NCI-H510A (cell line): ENCODE measurements at places on chromosomes 7 and 10.

DNA sequence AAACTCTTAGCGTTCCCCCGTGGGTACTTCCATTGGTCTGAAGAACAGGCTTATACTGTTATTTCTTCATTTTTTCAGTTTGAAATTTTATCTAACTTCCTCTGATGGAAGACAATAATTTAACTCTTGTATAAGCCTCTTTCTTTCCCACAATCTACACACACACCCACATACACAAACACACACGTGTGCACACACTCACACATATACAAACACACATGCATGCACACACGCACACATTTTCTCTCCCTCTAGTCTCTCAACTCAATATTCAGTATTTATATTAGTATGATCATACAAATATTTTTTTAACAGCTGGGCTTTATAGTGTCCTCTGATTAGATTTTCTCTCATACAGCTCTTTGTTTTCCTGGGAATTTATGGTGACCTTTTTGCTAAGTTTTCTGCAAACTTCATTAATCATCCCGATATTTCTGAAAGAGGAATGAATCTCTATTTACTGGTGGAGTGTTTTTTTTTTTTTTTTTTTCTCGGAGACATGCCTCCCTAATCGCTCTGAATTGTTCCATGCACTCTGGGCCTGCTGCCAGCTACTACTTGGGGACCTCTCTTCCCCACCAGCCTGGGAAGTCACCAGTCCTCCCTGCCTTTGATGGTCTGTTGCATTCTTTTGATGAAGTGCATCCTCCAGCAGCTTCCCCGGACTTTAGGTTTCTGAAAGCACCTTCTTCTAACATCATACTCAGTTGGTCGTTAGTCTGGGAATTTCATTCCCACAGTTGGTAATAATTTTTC is 75.5 kb downstream of the ZNF777 start:
- no peak for DNase-seq

DNA sequence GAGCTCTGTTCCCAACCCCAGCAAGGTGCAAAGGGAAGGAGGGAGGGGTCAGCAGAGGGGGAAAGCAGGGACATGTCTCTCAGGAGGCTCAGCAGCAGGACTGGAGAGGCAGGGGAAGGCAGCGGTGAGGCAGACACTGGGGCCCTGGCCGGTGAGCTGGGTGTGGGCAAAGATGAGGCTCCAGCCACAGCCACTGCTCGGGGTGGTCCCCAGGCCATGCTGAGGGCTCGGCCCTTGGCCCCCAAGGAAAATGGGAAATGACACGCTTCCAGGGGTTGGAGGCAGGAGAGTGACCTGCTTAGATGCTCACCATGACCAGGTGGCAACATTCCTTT is 35.4 kb upstream of the CHST15 start:
- no peak for DNase-seq

DNA sequence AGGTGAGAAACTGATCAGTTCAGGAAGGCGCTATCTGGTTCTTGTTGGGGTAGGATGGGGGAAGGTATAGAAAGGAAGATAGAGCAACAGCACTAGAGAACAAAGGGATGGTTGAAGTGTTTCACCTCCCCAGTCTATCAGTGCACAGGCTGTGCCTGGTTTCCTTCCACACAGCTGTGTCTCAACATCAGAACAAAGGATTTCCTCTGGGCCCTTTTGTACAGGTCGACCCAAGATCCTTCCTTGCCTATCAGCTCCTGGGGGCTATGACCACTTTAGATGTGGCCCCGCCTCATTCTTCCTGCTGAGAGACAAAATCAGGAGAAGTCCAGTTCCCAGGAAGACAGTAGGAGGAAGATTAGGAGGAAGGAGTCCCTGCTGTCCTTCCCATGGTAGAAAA is 65.6 kb downstream of the NAMPT start:
- DNase-seq = no peak

DNA sequence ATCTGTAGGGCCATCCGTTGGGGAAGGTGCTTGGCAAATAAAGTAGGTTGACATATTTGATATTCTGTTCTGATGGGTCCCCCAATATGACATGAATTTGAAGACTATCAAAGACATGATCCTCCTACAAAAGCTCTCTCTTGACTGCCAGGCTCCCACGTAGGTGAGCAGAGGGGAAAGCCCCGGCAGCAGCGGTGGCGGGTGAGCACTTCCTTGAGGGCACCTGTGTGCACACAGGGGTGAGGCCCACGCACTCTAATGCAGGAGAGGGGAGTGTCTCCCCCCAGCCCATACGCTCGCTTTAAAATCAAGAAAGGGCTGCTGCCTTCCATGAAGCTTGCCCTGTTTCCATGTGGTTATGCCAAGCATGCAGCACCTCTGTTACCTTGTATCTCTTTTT is 100.4 kb downstream of the TAX1BP1 start:
- no peak for DNase-seq

DNA sequence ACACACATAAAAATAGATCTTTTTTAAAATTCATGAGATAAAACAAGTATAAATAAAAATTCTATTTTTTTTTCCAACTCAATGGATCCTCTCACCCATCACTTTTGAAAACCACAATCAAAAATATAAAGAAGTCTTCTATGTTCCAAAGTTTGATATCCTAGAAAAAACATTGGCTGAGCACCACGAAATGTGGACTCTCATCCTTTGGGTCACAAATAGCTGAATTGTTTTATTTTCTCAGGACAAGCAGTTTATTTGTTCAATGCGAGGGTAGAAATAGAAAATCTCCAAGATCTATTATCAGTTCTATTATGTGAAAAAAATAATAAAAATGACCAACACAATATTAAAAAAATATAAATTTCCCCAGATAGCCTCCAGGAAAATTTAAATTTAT is 310.5 kb upstream of the DGKB start:
- DNase-seq = no peak

GRCh38 chr7:70771451-70771850 is 360.5 kb upstream of the GALNT17 start:
- no peak for DNase-seq

- DNase-seq = no peak
These were observed 188.5 kb downstream of the SNX10 start for GRCh38 chr7:26480156-26480555.

- DNase-seq = no peak
These were observed 91.3 kb downstream of the KIAA1549 start for GRCh38 chr7:138889582-138890498.

DNA sequence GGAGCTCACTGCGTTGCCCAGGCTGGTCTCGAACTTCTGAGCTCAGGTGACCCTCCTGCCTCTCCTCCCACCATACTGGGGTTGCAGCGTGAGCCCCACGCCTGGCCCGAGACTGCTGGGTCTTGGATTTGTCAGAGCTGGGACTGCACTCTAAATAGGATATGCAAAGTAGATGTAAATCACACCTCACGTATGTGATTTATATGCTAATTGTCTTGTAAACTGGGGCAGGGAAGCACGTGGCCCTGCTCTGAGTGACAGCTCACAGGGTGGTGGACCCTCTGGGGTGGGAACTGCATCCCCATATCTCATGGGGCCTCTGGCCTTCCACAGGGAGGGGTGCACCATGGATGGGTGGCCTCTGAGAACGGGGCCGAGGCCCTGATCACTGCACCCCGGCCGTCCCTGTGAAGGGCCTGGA is 34.1 kb downstream of the GET4 start:
- no peak for DNase-seq

GRCh38 chr10:121593281-121594075 is 4.8 kb downstream of the FGFR2 start:
- DNase-seq = no peak

DNA sequence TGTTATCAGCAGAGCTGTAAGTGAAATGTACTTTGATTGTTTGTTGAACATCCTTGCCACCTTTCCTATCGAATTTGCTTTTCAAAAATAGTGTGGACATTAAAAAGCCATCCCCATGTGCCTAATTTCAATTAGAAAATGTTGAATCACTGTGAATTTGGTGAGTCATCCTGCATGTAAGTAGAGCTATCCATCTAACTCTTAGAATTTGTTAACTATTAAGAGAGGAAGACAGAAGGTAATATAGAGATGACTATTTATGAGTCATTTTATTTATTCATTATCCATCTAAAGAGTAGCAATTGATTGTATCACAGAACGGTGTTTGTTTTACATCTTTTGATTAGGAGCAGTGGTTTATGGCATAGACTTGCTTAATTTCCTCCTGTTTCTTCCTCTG is 154.7 kb downstream of the MGMT start:
- no peak for DNase-seq

DNA sequence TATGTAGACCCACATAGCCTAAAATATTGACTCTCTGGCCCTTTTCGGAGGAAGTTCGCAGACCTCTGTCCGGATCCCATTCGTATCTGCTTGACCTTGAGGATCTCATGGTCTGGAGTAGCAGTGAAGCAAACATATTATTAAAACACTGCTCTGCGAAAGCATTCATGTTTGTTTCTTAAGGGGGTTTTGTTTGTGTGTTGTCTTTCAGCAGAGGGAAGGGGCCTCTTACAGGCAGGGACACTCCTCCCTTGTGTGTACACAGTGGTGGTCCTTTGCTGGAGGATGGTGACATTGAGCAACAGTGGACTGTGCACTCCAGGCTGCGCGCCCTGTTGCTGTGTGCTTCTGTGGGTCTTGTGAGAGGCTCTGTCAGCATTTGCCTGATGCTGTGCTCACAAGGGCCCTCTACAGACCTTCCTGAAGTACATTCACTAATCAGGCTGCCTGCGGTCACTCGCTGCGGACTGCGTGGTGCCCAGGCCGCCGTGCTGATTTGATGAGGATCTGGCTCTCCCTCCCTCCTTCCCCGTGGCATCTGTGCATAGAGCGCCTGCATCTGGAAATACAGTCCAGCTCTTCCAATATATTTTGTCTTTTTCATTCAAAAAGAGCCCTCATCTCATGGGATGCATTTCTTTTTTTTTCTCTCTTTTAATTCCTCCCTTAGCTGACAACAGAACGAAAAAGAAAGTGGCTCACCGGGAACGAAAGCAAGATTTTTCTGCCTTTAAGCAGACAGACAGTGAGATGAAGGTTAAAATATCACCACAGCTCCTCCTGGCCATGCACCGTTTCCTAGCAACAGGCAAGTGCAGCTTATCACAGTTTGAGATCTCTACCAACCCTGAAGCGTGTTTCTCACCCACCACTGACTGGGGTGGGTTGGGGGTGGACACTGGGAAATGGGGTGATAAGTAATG is 135.8 kb downstream of the CNNM2 start:
- peak; percentile 57 for DNase-seq

GRCh38 chr10:9898633-9899395 is 1118.9 kb upstream of the CELF2 start:
- no peak for DNase-seq

DNA sequence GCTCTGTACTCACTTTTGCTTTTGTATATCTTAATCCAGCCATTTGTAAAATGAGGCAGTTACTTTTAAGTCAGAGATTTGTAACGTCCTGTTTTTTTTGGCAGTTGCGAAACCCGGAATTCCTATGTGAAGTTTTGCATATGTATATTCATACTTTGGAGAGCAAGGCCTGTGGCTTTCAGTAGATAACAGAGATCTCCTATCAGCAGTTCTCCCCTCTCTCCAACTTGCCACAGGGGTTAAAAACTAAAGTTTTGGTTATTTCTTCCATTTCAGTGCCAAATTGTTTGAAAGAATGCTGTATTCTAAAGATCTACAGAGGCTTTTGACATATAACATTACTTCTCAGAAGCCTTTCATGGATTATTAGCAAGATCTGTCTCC is 102.4 kb downstream of the EXOC4 start:
- no peak for DNase-seq

DNA sequence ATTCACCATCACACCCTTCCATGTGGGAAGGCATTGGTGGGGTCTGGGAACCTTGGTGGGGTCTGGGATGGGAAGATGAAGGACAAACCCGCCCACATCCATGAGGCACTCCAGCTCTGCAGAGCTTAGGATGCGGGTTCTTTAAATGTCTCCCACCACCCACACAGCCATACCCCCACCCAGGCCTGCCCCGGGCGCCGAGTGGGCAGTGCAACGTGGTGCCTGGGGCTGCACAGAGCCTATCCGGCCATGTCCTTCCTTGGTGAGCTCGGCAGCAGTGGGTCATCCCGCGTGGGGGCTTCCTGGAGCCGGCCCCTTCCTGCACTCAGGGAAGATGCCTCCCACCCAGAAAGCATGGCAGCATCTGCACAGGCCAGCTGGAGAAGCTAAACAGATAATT is 163.5 kb upstream of the TCERG1L start:
- no peak for DNase-seq

DNA sequence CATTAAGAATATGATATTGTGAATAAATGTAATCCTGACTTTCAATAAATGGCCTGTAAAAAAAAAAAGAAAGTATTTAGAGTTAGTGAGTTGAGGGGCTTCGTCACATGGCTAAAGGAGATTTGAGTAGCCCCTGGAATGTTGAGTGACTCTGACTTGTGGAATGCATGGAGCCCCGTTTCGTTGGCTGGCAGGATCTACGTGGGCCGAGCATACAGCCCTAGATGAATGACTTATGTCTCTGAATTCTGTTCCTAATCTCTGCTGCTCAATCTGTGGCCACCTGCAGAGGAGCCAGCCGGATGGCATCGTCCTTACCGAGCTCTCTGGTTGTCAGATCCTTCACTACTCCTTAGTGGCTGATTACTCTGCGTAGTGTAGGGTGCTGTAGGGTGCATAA is 155.7 kb downstream of the MGMT start:
- no peak for DNase-seq

DNA sequence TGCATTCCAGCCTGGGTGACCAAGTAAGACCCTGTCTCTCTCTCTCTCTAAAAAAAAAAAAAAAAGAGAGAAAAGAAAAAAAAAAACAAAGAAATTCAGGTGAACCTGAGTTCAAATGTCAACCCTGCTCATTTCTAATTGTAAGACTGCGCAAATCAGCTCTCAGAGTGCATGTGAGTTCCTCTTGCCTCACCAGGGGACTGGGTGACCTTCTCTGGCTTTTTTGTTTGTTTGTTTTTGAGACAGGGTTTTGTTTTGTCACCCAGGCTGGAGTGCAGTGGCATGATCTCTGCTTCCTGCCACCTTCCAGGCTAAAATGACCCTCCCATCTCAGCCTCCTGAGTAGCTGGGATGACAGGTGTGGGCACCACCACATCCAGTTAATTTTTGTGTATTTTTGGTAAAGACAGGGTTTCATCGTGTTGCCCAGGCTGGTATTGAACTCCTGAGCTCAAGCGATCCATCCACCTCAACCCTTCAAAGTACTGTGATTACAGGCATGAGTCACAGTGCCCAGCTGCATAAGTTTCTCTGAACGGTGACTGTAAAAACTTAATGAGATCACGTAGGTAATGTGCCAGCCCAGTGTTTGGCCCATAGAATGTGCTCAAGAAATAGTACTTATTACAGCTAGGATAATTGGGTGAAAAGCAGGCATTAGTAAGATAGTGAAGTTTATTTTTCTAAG is 45.3 kb upstream of the BAMBI start:
- DNase-seq = no peak

DNA sequence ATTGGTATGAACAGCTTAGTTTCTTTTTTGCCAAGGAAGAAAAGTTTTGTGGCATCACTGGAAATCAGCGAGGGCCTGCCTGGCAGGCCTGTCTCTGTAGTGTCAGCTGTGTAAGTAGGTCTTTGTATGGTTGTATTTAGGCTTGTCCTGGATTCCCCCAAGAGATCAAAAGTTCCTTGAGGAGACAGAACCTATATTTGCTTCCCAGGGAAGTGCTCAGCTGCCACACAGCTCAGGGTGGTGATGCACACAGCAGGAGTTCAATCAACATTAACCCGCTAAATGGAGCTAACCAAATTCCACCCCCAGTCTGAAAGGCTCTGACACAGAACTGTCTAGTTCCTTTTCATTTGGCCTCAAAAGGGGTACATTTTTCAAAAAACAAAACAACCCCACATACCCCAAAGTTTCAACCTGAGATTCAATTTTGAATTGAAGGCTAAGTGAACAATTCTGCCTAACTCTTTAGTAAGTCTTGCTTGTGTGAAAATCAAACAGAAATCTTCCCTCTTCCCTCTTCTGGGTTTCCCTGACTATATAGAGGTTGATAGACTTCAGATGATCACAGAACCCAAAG is 124.4 kb downstream of the CLEC2L start:
- no peak for DNase-seq

GRCh38 chr10:120508393-120508792 is 51.4 kb downstream of the PLPP4 start:
- no peak for DNase-seq
